Ovary (tissue), 10 donors: ENCODE measurements at places on chromosomes 7 and 10.

DNA sequence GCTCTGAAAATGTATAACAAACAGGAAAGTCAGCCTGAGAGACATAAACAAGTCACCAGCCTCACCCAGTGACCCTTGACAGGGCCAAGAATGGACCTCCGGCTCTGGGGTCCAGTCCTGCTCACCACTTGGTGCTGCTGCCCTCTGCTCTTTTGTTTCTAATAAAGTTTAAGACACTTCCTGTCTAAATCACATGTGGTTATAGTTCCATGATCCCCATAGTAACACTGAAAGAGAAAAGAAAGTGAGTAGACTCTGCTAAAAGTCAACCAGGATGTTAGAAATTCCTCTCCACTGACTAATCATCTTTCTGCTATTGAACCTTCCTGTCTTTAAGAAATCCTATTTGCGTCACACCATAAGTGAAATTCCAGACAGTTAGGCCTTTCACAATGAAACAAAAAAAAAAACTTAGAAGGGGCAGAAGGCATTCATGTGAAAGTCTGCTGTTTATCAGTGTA is 179.2 kb upstream of the BET1 start:
- peak; percentile 25 for DNase-seq

- DNase-seq, result no peak
These were observed 23.6 kb downstream of the ABI1 start for GRCh38 chr10:26837139-26837538.

- DNase-seq, result no peak
These were observed 100.7 kb downstream of the IQUB start for GRCh38 chr7:123433665-123434064.

GRCh38 chr10:58590924-58591323 is 78.3 kb downstream of the BICC1 start:
- DNase-seq, result no peak

GRCh38 chr7:137985253-137985896 is 16.5 kb downstream of the CREB3L2 start:
- no peak for DNase-seq

- peak; percentile 22 for DNase-seq
These were observed 687.8 kb downstream of the IPMK start for GRCh38 chr10:57579926-57580325.

DNA sequence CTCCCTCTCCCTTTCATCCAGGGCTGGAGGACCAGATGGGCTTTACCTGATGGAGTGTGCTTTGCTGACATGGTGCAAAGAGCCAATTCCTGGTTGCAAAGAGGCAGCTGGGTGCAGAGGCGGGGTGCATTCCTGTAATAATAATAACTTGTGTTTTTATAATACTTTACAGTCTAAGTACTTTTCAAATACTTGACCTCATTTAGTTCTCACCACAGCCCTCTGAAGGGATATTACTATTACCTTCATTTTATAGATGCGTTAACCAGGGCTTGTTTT is 70.4 kb downstream of the TCF7L2 start:
- no peak for DNase-seq

DNA sequence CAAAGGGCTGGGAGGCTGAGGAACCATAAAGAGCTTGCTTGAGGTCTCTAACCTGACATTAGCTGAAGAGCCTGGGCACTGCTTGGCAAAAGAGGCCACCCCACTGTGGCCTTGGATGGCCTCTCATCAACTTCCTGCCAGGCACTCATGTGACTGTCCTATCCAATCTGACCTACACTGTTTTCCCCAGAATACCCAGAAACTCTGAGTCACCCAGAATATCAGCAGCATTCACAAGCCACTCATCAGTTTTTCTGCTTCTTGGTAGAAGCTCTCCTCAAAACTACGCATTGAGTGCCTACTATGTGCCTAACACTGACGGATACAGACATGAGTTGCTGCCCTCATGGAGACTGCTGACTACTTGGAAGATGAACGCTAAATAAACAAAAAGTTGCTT is 4.1 kb upstream of the NT5C2 start:
- DNase-seq, result peak; percentile 36

GRCh38 chr10:48512861-48513260 is 92.0 kb downstream of the ARHGAP22 start:
- no peak for DNase-seq

DNA sequence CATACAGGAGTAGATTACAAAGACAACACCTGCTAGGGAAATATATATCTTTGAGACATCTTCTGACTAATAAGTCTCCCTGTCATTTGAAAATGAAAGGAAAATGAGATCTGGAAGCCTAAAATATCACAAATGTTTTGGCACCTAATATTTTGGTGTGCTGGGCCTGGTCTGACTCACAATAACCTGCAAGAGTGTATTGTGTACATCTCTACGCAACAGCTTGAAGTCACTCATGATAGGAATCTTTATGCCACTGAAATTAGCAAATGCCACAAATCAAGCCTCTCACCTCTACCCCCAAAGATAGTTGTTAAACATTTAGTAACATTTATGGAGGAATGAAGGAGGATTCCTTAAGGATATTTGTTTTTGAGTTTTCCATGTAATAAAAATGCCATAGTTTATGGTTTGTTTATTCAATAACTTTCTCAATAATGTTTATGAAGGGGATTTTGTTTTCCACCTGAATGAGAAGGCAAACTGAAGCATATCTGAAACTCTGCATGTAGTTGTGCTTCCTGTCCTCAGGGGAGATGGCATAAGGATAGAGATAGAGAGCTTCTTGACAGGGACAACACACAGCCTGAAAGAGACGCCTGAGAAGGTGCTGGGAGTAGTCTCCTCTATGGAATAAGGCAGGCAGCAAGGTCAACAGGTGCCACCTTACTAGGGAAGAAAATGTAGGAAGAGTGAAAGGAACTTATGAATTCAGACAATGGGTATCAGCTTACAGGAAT is 197.4 kb downstream of the AHR start:
- no peak for DNase-seq

- DNase-seq, result no peak
These were observed 57.8 kb downstream of the EVX1 start for GRCh38 chr7:27300421-27300820.

GRCh38 chr7:108222236-108222892 is 92.2 kb upstream of the LAMB4 start:
- DNase-seq, result no peak

- DNase-seq, result peak; percentile 37
These were observed 85.3 kb upstream of the ANKRD1 start for GRCh38 chr10:91006001-91006751.

DNA sequence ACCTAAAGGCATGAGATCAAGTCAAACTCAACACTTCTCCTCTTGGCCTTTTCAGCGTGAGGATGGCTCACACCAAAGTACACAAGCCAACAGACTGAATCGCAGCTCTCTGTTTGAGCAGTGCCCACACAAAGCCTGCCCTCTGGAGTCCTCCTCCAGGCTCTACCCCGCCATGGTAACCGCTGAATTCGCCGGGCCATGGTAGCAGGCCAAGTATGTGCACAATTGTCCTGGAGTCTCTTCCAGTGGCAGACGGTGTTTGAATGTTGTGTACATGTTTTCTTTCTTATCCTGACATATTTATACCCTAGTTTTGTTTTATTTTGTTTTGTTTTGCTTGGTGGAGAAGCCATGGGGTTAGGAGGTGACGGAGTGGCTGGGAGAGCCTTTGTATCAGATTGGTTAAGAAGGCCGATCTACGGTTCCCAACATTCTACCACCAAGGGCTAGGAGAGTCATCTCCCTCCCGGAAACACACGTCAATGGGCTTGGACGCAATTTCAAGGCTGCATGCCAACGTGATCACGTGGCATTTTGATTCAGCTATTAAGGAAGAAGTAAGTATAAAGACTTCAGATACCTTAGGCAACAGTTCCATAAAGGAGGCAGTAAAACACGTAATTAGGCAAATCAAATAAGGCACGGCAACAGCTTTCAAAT is 12.1 kb upstream of the SHH start:
- DNase-seq, result no peak

GRCh38 chr10:13317474-13317873 is 17.6 kb upstream of the PHYH start:
- DNase-seq, result no peak

- DNase-seq, result no peak
These were observed 3.8 kb downstream of the RTKN2 start for GRCh38 chr10:62264702-62265436.

DNA sequence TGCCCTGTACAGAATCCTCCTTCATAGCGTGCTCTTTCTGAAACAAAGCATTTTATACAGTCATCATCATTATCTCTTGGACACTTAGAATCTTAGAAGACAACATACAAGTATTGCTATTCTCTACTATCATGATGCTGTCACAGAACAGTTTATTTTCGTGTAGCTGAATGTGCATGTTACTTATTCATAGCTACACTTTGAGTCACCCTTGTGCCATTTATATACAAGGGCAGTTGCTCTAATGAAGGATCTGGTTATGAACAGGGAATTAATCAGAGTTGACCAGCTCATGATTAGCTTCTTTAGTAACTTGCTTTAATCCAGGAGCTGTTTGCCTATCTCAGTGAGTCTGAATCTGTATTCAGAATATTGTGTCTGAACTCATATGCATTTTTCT is 11.2 kb downstream of the CASP2 start:
- no peak for DNase-seq

DNA sequence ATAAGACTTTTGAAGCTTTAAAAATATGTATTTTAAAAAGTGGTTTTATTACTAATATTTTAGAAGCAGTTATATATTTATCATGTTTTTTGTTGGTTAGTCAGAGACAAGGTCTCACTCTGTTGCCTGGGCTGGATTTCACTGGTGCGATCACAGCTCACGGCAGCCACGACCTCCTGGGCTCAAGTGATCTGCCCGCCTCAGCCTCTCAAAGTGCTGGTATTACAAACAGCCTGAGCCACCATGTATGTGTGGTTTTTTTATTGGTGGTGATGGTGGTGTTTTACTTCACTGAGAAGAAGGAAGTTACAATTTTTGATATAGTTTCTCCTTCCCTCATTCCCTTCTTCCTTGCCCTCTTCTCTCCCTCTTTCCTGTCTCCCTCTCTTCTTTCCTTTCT is 13.4 kb downstream of the NHLRC2 start:
- DNase-seq, result no peak

GRCh38 chr10:133088179-133088955 is 643 bp downstream of the ADGRA1 start:
- DNase-seq, result no peak

DNA sequence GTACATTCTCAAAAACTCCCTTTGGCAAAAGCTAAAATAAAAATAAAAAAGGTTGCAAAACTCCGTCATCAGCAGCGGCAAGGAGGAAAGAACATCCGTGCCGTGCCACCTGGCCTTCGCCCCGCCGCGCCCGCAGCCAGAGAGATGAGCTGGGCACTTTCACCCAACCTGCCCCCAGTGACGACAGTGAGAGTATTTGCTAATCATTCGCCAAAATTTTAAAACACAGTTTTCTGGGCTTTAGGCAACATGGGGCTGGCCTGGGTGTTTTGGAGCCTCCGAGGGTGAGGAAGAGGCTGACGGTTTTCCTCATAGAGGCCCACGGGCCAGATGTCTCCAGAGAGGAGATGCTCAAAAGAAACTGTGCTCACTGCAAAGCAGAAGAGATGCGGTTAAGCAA is 128.2 kb downstream of the PRKAG2 start:
- no peak for DNase-seq

DNA sequence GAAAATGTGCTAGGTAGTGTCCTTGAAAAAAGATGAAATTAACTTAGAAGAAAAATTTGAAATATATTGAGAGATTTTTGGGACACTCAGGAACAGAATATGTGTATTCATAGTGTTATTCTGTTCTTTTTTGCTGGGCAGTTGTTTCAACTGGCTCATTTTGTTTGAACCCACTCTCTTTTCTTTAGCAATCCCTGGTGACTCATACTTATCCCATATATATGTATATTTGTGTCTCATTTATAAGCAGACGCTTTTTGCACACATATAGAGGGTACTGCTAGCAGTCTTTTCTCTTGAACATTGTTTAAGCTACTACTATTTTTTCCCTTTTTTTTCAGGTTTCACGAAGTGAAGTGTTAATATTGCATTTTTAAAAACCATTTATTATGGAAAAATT is 1.9 kb downstream of the EXOC6 start:
- no peak for DNase-seq

GRCh38 chr7:70730451-70731110 is 401.4 kb upstream of the GALNT17 start:
- DNase-seq, result no peak

DNA sequence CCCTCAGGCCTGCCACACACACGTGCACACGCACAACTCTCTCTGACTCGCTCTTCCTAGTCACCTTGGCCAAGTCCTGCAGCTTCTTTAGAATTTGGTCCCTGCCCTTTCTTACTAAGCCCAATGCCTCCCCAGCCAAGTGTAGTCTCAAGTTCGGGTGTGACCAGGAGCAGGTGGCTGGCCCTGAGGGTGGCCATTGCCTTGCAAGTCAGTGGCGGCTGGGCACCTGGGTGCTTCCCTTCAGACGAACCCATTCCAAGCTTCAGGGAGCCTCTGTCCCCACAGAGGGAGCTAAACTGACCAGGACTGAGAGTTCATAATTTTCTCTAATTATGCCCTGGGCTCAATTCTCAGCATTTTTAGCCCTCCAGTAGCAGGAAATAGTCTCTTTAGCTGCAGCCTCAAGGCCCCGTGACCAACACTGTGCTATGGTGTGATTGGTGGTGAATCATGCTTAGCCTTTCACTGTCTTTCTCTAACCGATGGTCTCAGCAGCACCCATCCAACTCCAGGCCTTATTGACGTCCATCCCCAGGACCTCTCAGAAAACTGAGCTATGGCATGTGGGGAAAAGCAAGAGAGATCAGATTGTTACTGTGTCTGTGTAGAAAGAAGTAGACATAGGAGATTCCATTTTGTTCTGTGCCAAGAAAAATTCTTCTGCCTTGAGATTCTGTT is 34.7 kb upstream of the FXYD4 start:
- no peak for DNase-seq

DNA sequence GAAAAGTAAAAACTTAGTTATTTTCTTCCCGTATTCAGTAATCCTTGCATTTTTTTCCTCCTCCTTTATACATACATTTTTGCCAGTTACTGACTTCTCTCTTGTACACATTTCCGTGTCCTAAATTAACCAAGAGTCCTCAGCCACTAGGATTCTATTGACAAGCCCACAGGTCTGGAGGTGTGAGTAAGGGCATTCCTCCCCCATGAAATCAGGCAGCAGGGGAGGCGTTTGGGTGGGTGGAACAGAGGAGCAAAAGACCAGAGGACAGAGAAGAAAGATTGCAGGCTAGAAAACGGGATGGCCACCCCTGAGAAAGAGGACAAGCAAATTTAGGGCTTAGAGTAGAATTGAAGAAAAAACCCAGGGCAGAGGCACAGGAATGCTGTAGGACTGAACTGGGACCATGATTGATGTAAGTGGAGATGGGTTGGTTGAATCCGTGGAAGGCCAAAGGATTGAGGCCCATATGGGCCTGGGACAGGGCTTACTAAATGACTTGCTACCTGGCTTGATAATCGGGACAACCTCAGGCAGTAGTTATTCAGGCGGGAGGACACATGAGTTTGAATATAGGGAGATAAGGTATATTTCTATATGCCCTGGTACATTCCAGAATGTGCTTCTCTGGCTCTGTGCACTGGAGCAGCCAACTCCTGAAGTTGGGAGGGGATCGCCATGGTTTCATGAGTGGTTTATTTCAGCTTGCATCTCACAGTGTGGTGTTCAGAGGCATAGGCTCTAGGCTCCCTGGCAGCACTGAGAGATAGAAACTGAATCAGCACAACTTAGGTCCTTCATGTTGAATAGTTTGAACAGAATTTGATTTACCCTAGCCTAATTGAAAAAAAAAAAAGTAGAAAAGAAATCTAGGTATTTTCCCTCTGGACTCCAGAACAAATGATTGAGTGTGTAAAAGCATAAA is 28.0 kb downstream of the IKZF1 start:
- DNase-seq, result no peak
